ENCODE measurements at places on chromosomes 7 and 10.

GRCh38 chr7:121544238-121544637 lies 148.1 kb upstream of the FAM3C start:
- no peak for DNase-seq

GRCh38 chr7:20432071-20432470 lies 101.4 kb downstream of the ITGB8 start:
- no peak for DNase-seq

DNA sequence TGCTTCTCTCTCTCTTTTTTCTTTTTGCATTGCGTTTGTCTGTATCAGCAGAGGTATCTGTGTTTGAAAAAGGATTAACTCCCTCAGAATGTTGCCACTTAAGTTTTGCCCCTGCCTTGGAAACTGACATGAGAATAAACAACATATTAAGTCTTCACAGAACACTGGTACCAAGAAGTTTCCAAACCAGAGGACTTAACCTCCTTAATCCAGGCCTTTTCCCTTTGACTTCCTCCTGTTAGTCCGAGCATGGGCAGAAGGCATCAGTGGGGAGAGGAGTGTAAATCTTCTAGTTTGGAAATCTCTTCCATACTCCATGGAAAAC lies 681.4 kb downstream of the LRMDA start:
- DNase-seq, result no peak

DNA sequence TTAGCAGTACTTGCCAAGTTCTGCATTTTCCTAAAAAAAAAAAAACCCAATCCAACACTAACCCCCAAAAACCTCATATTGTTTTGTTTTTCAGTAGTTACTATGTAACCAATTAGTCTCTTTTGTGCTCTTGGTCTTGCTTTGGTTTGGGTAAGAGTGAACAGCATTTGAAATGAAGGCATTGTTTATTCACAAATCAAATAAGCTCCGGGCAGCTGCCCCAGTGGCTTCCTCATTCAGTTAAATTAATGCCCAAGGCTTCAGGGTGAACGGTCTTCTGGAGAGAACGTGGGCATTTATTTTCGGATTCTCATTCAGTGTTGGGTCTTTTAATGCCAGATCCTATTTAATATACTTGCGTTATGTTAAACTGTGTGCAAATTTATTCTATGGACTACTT lies 108.7 kb downstream of the GFRA1 start:
- no peak for DNase-seq

- peak; percentile 31 for DNase-seq
Observed at GRCh38 chr7:151310578-151310977, 31.0 kb upstream of the NUB1 start.

- DNase-seq, result no peak
Observed at GRCh38 chr10:75145590-75145989, 34.1 kb downstream of the SAMD8 start.

GRCh38 chr10:17075533-17076359 lies 53.9 kb downstream of the CUBN start:
- peak; percentile 97 for DNase-seq

DNA sequence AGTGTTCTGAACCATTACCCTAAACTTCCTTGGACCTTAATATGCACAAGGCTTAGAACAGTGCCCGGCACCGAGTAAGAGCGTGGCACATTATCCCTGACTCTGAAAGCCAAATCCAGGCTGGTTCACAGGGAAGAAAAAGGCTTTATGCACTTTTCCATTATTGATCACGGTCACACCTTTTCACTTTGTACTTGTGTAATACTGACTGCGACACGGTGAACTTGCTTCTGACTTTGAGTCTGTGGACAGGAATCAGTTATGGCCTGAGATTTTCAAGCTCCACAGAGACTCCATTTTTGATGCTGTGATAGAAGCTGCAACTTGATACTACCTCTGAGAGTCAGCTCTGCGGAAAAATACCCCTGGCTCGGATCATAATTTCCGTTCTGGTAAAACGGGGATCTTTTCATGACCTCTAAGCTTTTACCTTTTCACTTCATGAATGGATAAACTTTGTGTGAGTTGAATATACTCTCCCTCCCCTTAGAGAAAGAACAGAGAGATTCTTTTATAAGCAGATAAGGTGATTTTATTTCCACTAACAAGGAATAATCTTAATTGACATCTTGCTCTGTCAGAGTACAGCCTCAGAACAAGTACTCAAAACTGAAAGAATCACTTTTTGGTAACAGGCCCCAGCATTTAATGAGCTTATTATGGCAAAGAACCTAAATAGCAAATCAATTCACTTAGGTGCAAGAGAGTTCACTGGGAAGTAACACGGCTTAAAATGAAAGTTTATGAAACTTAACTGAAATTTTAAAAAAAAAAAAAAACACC lies 88.8 kb downstream of the ELMO1 start:
- no peak for DNase-seq

DNA sequence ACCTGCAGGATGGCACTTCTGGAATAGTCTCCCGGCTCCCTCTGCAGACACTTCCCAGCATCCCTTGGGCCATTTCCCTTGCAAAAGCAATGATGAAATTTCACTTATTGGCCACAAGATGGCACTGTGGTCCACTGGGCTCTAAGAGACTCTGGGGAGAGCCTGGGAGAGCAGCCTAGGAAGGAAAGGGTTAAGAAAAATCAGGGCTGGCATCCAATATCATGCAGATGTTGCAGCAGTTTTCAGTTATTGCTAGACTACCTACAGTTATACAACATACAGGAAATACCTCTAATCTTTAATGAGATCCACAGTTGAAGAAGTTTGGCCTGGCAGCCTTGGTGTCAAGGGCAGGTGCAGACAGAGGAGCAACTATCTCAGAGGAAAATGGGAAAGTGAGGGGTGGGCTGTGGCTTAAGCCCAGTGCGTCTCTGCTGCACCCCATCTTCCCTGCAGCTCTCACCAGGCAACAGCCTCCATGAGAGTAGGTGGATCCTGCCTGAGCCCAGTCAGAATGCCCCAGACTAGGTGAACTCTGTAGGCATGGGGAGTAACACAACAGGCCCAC lies 100.2 kb upstream of the PRSS58 start:
- DNase-seq, result peak; percentile 79
